Naive thymus-derived CD8-positive, alpha-beta T cell (primary cell): ENCODE measurements at places on chromosomes 11 and 22.

- no peak for DNase-seq
Measured at GRCh38 chr22:21961886-21962654, 9.4 kb upstream of the PPM1F start.

DNA sequence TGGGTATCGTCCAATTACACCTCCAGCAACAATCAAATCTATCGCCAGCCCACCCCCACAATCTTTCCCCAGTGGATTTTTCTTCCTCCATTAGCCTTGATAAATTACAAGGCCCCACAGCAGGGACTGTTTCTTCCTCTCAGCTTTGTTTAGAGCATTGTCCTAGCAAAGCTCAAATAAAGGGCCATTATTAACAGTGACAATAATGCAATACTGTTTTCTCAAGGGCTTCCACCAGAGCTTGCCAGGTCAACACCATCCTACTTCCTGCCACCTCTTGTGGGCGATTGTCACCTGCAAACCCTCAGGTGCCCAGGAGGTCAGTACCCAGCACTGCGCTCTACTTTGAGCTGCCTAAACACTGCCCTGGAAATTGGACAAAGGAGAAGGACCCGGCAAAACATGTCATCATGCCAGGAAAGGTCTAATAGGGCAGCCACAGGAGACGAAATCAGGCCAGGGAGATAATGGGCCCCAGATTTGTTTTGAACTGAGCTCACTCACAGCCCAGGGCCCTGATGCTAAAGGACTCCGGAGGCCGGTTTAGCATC, 95.2 kb downstream of the ABTB2 start:
- DNase-seq = no peak

- no peak for DNase-seq
Measured at GRCh38 chr11:74205181-74205580, 34.1 kb downstream of the PPME1 start.

DNA sequence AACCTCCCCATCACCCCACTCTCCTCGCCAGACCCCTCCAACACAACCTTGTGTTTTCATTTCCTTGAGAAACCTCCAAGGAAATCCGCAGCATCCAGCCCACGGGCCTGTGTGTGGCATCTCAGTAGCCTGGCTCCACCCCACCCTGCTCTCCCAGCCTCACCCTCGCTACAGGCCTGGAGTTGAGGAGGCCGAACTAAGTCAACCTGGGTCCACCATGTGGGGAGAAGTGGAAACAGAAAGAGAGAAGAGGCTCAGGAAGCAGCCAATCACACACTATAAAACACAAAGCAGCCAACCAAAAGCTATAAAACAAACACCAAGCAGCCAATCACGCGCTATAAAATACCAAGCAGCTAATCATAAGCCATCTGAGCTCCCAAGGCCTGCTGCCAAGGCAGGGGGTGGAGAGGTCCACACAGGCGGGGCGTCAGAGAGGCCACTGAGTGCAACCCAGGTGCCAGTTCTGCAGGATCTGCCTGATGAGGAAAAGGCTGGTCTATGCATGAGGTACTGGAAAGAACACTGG, 72.0 kb downstream of the MICAL3 start:
- no peak for DNase-seq

- no peak for DNase-seq
Measured at GRCh38 chr11:25992294-25992693, 339.6 kb upstream of the ANO3 start.

DNA sequence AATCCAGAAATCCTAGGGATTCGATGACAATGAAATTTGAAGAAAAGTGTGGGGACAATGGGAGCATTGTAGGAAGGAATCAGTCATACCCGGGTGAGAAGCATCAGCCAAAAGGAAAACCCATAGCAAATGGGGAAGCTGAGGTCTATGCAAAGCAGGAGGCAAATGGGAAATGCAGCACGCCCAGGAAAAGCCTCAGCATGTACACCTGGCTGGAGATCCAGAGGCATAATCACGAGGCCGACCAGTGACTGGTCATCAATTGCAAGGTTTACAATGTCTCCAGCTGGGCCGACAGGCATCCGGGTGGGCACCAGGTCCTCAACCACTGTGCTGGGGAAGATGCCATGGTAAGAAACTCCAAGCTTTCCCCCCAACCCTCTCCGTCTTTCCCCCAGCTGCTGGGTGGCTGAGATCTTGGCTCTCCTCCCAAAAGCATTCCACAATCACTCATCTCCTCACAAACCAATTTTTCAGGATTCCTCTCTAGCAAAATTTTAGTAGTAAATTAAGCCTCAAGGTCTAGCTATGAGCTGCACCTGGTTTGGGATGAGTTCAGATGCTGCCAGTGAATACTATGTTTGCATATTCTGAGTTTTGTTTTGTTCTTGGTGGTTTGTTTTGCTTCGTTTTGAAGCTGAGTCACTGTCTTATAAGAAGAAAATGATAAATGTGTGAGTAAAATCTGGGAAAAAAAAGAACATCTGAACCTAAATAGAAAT, 98.0 kb upstream of the OR5AK2 start:
- no peak for DNase-seq

DNA sequence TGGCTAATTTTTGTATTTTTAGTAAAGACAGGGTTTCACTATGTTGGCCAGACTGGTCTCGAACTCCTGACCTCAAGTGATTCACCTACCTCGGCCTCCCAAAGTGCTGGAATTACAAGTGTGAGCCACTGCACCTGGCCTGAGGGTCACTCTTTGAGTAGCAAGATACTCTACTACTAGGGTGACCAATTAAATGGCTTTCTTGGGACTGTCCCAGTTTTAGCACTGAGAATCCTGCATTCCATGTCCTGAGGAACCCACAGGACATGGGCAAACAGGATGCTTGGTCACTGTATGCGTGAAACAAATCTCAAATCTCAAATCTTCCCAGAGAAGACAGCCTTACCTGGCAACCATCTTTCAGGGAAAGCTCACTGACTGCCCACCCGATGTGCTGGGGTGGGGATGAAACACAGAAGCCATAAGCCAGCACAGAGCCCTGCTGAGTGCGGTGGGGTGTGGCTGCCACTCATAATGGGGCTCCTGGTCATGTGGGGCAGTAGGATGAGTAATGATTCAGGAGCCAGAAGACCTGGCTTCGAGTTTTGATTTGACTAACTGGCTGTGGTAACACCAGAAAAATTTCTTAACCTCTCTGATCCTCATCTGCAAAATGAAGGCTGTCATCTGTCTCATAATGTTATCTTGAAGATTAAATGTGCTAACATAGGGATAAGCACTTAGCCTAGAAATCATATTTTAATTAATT, 11.5 kb downstream of the CLMP start:
- no peak for DNase-seq

- no peak for DNase-seq
Measured at GRCh38 chr11:115316696-115317095, 187.5 kb downstream of the CADM1 start.

DNA sequence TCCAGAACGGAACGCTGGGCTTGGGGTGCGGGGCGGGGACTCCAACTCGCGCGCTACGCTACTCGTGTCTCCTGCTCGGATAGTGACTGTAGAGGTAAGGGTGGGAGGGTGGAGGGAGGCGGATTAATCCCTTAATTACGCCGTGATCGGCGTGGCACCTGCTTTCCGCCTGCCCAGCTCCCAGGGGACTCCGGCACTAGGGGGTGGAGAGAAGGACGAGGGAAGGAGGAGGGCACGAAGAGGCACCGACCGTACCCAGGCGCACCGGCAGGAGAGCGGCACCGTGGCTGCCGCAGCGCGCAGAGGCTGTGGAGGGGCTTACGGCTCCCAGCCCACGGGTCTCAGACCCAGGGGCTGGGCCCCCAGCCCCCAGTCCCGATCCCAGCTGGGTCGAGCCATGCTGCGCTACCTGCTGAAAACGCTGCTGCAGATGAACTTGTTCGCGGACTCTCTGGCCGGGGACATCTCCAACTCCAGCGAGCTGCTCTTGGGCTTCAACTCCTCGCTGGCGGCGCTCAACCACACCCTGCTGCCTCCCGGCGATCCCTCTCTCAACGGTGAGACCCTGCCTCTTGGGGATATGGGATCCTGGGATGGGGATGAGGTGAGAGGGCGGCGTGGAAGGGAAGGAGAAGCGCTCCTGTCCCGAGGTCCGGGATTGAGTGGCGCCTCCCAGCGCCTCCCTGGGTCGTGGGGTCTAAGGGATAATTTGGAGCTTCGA, at the start of gene ROBO3:
Gene ROBO3 (plus strand): TSS at position 252 of the 721 bp plus-strand sequence. CDS start 146 bp downstream, at position 398.
- no peak for DNase-seq

DNA sequence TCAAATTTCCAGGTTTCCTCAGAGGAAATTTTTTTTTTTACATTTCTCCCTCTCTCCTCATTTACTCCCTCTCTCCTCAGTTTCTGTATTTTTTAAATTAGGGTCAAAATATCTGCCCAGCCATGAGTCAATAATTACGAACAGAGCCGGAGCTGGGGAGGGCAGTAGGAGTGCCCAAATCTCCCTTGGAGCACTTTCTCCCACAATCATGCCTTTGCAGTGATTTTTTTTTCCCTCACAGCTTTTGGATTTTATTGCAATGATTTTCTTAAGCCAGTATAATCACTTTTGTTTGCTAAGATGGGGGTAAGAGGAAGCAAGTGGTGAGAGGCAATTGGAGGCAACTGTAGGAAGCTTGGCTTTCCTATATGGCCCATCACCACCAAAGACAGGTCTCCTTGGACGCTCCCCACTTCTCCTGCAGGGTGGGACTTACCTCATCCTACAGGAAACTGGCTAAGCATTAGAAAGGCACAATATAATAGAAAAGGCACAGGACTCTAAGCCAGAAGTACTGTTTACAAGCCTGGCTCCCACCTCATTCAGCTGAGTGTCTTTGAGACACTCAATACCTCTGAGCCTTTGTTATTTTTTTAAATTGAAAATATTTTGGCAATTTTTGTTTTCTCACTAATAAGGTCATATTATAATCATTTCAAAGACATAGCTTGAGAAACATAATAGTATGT, 192.6 kb upstream of the PITPNB start:
- DNase-seq = no peak

DNA sequence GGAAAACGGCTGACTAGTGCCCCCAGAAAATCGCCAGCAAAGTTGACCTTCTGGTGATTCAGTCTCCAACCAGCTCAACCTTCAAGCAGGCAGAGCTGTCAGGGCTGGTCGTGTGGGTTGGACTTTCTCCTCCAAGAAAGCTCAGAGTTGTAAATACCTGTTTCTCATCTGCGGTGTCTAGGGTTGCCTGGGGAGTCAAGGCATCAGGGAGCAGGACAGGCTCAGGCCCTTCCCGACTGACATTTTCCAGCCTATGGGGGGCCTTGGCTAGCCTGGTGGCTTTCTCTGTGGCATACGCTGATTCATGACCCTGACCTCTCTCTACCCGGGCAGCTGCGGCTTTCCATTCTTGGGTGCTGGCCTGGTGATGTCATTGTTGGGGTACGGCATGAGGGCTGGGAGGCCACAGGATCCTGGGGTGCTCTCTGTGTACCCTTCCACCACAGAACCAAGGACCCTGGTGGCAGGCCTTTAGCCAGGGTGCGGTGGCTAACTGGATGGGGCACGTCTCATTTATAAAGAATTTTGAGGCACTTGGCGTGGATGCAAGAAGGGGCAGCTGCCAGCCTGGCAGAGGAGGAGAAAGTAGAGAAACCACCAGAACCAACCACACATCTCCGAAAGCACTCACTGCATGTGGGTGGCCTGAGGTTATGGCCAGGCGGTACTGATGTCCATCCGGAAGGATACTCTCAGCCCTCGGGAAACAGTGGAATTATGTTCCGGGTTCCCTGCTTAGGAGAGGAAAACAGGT, 64.9 kb downstream of the BCR start:
- no peak for DNase-seq

DNA sequence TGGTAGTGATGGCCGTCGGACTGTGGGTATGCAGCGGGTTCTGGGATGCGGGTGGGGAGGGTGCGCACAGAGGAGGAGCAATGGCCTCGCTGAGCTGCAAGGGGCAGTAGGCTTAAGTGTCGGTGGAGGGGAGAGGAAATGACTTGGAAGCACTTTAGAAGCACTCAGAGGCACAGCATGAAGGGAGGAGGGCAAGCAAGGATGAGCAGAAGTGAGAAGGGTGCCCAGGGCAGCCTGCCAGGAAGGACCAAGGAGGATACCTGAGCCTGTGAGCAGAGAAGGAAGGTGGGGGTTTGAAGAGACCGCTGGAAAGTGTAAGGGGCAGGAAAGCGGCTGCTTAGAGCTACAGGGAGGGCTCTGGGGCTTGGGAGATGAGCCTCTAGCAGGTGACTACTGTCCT, 330 bp downstream of the SLC5A1 start:
- no peak for DNase-seq

DNA sequence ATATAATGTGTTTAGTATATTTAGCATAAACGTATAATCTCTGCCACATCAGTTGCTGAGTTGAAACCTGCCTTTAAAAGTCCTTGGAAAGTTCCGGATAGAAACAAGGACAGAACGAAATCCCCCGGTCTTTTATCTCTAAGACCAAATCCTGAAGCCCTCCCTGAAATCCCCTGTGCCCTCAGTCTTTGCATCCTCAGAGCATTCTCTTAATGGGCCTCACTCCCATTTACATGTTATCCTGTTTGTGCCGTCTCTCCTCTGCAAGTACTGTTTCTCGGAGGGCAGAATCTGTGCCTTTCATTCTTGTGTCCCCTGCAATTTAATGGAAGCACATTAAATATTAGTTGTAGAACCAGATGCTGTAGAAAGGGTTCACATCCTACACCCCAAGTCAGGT, 56.0 kb downstream of the ZNRF3 start:
- no peak for DNase-seq

DNA sequence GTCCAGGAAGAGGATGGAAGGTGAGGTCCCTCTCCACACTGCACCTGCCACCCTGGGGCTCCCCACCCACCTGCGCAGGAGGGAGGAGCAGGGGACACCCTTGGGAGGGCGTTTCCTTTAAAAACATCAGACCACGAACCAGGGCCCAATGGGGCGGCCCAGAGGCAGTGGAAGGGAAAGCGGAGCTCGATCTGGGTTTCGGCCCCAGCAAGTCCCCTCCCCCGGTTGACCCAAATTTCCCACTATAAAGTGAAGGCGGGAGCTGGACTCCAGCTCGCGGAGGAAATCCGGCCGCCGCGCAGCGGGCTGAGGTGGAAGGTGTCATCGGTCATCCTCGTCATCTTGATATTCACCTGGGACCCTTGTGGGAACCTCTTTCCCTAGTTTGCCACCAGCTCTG, 99.3 kb downstream of the WNT7B start:
- no peak for DNase-seq

- no peak for DNase-seq
Measured at GRCh38 chr11:94537031-94537600, 6.6 kb upstream of the FUT4 start.

DNA sequence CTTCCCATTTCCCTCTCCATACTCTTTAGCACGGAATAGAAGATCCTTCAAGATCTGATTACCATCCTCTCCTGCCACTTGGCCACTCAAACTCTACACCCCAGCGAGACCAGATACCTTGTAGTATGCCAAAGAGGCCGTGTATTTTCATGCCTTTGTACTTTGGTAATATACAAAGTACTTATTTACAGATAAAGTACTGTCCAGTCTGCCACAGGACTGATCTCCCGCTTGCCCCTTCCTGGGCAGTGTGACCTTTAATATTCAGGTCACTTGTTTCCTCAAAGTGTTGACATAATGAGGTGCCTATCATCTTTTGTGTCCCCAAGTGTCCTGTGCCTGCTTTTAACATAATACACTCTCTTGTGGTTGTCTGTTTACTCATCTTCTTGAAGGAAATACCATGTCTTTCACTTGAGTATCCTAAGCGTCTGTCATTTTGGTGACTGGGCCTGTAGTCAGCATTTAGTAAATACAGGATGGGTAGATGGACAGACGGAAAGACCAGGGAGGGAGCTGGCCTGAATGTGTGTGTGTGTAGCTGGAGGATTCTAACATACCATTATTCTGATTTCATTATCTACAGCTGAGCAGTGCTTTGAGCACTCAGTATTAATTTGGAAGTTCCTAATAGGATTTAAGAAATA, 137.4 kb downstream of the NAV2 start:
- DNase-seq = no peak
